Spleen (tissue), 13 donors: ENCODE measurements at places on chromosomes 3 and 15. TPM values are rescaled to one million over a fixed set of nuclear protein-coding genes. Genes with fewer than 3 reads are reported as not detected.

Gene TSPAN3
- 158 TPM for polyA plus RNA-seq

Gene RETNLB
- not detected for polyA plus RNA-seq

Gene WNT5A
- 1.1 TPM for polyA plus RNA-seq

Gene INSYN1
- 0.11 TPM for polyA plus RNA-seq

Gene RASGRP1
- polyA plus RNA-seq, result 2.1 TPM

Gene RNU6-1
- polyA plus RNA-seq, result not detected

Gene TBC1D2B
- polyA plus RNA-seq, result 10.0 TPM

Gene DUOX1
- polyA plus RNA-seq, result 0.19 TPM

Gene MGA
- 4.0 TPM for polyA plus RNA-seq

Gene SAMD7
- polyA plus RNA-seq, result 0.08 TPM

Gene IL17RB
- polyA plus RNA-seq, result 0.59 TPM

Gene FGF7
- polyA plus RNA-seq, result 1.5 TPM

Gene FOXL2
- polyA plus RNA-seq, result not detected

Gene NXPE3
- polyA plus RNA-seq, result 6.9 TPM

Gene TP63
- 0.10 TPM for polyA plus RNA-seq

Gene HRG
- polyA plus RNA-seq, result not detected

Gene KLF13
- 21.8 TPM for polyA plus RNA-seq

Gene ASB14
- 0.07 TPM for polyA plus RNA-seq

Gene CLDN16
- polyA plus RNA-seq, result 0.07 TPM
